Fibroblast of the aortic adventitia (primary cell): ENCODE measurements at places on chromosomes 1 and 21.

- DNase-seq = no peak
Measured at GRCh38 chr1:55646181-55646580, 431.0 kb upstream of the USP24 start.

DNA sequence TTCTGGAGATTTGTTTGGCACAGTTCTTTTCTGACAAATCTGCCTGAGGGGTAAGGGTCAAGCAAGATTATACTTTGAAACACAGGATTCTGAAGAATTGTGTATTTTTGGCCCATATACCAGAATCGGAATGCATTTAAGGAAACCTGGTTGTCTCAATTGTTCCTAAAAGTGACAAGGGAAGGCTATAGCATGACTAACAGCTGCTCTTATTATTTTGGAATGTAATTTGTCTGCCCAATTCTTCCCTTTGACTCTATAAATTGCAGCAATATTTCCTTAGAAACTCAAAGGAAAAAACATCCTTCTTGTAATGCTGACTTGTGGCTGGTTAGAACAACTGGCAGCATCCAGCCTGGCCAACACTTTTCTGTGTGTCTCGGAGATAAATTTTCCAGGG, 15.8 kb upstream of the VCAM1 start:
- peak; percentile 65 for DNase-seq

GRCh38 chr21:42855937-42856335, 23.4 kb downstream of the WDR4 start:
- DNase-seq = no peak

GRCh38 chr1:173431304-173432045, 45.7 kb upstream of the PRDX6 start:
- peak; percentile 95 for DNase-seq

DNA sequence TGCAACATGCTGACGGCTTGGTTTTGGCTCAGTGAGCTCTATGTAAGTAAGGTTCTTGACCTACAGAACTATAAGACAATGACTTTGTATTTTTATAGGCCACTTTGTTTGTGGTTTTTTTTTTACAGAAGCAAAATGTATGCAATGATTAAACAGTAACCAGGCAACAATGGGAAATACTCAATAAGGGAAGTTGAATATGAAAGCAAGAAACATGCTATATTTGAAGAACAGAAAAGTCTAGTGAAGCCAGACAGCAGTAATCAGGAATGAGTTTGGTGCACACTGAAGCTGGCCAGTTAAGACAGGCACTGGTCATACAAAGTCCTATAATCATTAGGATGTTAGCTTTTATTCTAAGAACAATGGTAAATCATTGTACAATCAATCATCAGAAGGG, 1926.8 kb downstream of the NCAM2 start:
- no peak for DNase-seq
